ENCODE measurements at places on chromosomes 16 and 17. TPM values are rescaled to one million over a fixed set of nuclear protein-coding genes. Genes with fewer than 3 reads are reported as not detected.

- H3K36me3 ChIP-seq, result no peaks in the 10 kb centered on the region
- no peak for DNase-seq
- no peaks in the 10 kb centered on the region for H3K4me1 ChIP-seq
- no peak overlapping the region for H3K4me3 ChIP-seq
- no peaks in the 10 kb centered on the region for H3K27me3 ChIP-seq
- H3K27ac ChIP-seq, result no peak overlapping the region
These were observed 613.7 kb downstream of the TMEM114 start for GRCh38 chr16:7976563-7976962.

DNA sequence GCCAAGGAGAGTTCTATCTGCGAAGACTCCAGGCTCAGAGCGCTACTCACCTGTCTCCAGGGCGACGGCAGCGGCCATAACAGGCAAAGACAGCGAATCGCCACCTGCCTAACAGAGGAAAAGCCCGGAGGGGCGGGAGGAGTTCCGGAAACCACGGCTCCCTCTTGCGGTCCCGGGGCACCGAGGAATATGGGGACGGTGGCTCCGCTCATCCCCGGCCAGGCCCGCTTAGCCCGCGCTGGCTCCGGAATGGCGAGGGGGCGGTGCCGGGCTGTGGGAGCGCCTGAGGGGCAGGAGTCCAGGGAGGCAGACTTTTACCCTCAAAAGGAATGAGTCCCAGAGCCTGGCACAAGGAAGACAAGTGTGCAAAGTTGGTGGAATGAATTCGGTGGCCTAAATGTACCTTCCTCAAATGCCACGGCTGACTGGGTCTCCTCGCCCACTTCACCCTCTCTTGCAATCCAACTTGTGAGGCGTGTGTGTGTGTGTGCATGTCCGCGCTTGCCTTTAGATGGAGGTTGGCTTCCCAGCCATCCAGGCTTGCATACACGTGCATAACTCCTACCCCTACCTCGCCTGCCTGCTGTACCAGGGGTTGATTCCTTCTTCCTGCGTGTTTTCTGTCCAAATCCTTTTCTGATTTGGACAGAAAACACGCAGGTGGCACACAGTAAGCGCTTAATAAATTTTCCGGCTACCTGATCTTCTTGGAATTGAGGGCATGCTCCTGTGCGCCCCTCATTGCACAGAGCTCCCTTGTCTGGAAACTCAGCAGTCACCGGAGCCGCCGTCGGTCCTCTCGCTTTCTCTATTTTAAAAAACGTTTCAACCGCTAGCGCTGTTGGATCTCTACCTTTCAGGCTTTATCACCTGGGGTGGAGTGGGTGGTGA, 3.5 kb downstream of the C17orf100 start:
- H3K27me3 ChIP-seq, result no peaks in the 10 kb centered on the region
- no peak overlapping the region for H3K4me3 ChIP-seq
- H3K27ac ChIP-seq, result no peak overlapping the region

Gene GSDMA
- total RNA-seq, result not detected

Gene UTS2R
- 0.36 TPM for total RNA-seq
